Cortex of kidney (tissue), 1 donor: ENCODE measurements at places on chromosomes 6 and 20.

- DNase-seq: no peak
These were observed 166.3 kb upstream of the STXBP5 start for GRCh38 chr6:147037881-147038280.

DNA sequence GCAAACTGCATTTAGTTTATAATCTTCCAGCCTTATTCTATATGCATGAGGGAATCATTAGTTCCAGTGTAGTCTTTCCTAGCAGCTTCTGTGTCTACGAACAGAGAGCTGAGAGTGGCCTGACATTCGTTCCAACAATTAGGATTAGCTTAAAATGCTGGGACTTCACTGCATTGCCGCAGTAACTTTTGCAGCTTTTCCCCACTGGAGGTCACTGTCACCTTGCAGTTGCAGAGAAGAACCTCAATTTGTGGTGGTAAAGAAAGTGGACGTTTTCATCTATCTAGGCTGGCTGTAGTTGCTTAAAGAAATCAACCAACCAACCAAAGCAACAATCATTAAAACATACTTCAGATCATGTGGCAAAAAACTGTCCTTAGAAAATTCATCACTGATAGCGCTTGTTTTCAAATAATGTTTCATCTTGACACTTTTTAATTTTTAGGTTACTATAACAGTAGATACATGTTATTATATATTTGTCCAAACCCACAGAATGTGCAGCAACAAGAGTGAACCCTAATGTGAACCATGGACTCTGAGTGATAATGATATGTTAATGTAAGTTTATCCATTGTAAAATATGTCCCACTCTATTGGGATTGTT, 12.2 kb downstream of the MYLK4 start:
- DNase-seq: no peak

- no peak for DNase-seq
These were observed 5.7 kb downstream of the VSX1 start for GRCh38 chr20:25076201-25076600.

DNA sequence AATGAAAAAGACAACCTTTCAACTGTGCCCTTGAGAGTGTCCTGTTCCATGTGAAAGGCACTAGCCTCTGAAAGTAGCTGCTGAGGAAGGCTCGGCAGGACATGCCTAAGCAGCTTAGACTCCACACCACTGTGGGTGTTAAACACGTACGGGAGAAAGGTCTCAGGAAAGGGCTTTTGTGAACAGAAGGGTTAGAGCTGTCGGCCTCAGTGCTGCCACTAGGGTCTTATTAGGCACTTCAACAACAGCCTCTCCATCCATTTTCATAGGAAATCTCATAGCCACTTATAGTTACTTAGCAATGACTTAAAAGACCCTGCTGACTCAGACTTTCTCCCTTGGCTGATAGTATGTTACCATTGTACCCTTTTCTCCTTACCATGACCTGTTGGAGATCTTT, 662.8 kb downstream of the TBC1D32 start:
- DNase-seq: no peak

GRCh38 chr20:33645396-33645795, 16.7 kb upstream of the C20orf144 start:
- DNase-seq: no peak

DNA sequence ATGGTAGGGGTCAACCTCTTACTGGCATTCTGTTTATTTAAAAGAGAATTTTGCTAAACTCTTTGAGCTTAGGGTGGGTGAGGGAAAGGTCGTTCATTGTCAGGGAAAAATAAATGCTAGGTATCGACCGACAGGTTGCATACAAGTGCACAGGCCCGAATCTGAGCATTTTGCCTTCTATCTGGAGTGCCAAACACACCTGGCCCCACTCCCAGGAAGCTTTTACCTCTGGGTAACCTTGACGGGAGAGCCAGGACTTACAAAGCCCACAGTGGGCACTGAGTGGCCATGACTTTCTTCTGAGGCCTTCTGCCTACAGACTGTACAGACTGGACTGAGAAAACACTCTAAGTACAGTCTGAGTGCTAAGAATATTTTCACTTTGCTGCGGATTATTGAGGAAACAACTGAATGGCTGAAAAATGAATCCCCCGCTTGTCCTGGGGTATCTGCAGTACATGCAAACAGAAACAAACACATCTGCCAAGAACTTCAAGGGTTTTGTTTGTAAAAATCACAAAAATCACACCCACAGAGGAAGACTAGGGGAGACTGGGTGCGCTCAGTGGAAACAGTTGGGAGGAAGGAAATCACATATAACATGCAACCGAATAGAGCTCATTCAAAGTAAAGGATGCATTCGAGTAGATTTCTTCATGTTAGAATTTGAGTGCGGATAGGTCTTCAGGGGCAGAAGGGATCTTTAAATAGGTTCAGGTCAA, 152.8 kb downstream of the NFATC2 start:
- DNase-seq: no peak

DNA sequence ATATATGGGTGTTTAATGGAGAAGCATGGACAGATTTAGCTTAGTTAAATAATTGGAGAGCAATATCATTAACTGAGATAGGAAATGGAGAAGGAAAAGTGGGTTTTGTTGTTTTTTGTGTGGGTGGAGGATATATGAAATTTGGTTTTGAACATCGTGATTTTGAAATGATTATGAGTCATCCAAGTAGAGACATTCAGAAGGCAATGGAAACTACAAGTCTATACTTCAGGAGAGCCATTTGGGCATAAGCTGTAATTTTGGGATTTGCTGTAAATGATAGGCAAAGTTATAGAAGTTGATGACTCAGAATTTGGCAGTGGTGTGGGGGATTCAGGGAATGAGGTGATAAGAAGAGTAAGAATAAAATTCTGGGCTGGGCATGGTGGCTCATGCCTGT, 27.4 kb upstream of the FAM135A start:
- DNase-seq: no peak

GRCh38 chr6:41164551-41165120, 1.7 kb upstream of the TREM2 start:
- DNase-seq: no peak

DNA sequence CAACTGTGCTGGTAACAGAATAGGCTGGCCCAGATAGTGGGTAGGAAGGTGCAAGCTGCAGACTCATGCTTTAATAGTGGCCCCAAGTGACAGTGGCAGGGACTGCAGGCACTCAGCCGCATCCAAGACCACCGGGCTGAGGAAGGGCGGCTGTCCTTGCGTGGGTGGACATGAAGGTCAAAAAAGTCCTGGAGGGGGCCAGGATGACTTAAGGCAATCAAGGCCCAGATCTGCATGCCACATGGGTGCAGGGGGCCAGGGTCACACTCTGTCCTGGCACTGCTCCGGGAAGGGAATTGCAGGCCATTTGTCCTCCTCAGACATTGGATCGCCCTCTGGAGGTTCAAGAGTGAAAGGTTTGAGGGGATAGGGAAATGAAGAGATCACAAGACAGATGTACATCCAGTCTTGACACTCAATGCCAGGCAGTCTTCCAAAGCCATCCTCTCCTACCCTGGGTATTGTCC, 10.4 kb upstream of the VNN2 start:
- no peak for DNase-seq

DNA sequence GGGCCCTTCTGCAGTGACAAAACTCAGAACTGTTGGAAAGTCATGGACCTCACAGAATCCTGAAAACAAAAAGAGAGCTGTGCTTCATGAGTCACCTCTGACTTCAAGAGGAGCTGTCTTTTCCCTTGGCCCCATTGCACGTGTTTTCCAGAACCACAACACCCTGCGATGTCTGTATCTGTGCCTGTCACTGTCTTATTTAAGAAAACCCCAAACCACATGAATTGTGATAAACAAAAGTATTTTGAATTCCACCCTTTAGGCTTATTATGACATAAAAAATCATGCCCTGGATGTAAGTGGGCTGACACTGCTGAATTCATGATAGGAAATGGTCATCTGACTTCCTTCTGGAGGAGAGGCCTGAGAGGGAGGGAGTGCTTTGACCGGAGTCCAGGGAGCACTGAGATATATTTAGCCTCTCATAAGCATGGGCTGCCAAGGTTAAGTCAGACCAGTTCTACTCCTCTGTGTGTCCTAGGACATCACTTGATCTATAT, 96.4 kb upstream of the DUSP22 start:
- DNase-seq: no peak

- DNase-seq: no peak
These were observed 503.6 kb downstream of the MMUT start for GRCh38 chr6:48959251-48960060.

GRCh38 chr6:77482981-77483380, 19.7 kb upstream of the HTR1B start:
- no peak for DNase-seq

GRCh38 chr6:159360306-159360705, 191.1 kb downstream of the FNDC1 start:
- DNase-seq: no peak

GRCh38 chr6:41684311-41685180, 46.3 kb downstream of the MDFI start:
- DNase-seq: no peak

DNA sequence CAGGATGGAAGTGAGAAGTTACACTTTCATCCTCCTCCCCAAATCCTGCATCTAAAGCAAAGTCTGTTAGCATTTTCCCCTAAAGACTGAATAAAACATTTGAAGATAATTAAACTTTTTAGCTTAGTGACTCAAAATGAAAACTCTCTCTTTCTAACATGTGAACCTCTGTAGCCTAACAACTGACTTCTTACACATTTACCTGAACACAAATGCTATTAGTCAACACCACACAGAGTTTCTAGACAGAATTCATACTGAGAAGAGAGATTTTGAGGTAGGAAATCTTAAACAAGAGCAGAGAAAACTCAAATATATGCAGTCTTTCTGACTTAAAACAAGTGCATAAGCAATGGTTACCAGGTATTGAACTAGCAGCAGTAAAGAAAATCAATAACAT, 149.9 kb upstream of the SMLR1 start:
- DNase-seq: no peak

- no peak for DNase-seq
These were observed 8.1 kb downstream of the BNIP5 start for GRCh38 chr6:36328600-36328999.

DNA sequence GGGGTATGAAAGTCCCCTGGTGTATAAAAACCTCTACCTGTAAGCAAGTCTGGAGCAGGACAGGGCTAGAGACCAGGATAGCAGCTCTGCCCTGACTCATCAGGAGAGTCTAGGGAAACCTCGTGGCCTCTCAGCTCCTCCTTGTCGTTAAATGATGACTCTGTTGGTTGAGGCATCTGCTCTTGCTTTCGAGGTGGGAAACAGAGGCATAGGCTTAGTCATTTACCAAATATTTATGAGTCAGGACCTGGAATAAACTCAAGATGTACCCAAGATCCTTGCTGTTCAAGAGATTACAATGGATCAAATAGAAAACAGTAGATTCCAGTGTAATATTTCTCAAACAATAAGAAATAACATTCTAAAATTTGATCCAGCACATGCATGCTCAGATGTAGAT, 5.5 kb downstream of the MANBAL start:
- no peak for DNase-seq

- no peak for DNase-seq
These were observed 66.6 kb downstream of the GRM1 start for GRCh38 chr6:146095481-146095880.

- DNase-seq: no peak
These were observed 136.7 kb downstream of the EYS start for GRCh38 chr6:65570340-65570739.

GRCh38 chr6:100662264-100662663, 197.5 kb upstream of the SIM1 start:
- no peak for DNase-seq
